ENCODE measurements at places on chromosomes 13 and 19. TPM values are rescaled to one million over a fixed set of nuclear protein-coding genes. Genes with fewer than 3 reads are reported as not detected.

DNA sequence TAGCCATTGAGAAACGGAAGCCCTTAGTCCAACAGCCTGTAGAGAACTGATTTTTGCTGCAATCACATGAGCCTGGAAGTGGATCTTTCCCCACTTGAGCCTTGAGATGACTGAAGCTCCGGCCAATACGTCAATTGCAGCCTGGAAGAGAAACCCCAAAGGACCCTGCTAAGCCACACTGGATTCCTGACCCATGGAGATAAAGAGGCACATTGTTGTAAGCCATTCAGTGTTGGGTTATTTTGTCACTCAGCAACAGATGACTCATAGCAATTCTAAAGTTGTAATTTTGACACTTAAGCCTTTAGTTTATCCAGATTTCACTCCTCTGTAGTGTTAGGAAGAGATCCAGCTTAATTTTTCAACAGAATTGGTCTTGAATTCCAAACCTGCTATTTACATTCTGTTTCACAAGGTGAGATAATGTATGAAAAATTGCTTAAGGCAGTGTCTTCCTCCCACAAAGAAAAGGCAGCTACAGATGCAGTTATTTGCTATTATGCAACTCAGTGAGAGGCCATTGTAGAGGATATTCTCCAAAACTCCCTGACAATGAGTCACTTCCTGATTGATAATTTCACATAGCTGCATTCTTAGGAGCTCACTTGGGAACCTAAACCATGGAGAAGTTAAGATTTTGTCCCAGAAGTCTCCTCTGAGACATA is 59.4 kb upstream of the TSHZ3 start:
- DNase-seq: no peak

- DNase-seq: no peak
These were observed 107.2 kb downstream of the STARD13 start for GRCh38 chr13:33178209-33178840.

Gene MAST3
- 5.1 TPM for polyA plus RNA-seq

- no peak for DNase-seq
These were observed 36.9 kb downstream of the GADD45B start for GRCh38 chr19:2512523-2513431.

GRCh38 chr19:31715249-31715945 is 366.2 kb upstream of the TSHZ3 start:
- DNase-seq: no peak

Gene PNMA8B
- polyA plus RNA-seq: 4.2 TPM
